ENCODE measurements at places on chromosomes 12 and 14. TPM values are rescaled to one million over a fixed set of nuclear protein-coding genes. Genes with fewer than 3 reads are reported as not detected.

GRCh38 chr12:67691220-67691619 lies 42.7 kb downstream of the DYRK2 start:
- DNase-seq = no peak

The KCNH5 gene
- not detected for total RNA-seq

DNA sequence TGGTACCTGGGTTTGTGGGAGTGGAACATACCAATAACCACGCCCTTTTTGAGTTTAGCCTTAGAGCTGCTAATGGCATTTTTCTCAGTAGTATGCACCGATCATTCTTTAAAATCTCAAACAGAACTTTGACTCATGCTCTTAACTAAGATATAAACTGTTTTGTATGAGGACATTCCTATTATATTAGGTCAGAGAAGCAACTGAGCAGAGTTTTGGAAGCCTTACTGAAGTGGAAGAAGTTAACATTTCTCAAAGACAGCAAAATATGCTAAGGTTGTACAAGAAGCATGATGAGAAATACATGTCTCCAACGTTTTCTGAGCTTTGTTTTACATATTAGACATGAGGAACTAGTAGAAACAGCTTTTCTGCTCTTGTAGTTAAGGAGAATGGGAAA lies 819.2 kb downstream of the FSCB start:
- DNase-seq = no peak

The SLC15A5 gene
- total RNA-seq = not detected

The POTEG gene
- total RNA-seq = not detected

GRCh38 chr14:91388551-91388975 lies 29.1 kb downstream of the CCDC88C start:
- DNase-seq = no peak

DNA sequence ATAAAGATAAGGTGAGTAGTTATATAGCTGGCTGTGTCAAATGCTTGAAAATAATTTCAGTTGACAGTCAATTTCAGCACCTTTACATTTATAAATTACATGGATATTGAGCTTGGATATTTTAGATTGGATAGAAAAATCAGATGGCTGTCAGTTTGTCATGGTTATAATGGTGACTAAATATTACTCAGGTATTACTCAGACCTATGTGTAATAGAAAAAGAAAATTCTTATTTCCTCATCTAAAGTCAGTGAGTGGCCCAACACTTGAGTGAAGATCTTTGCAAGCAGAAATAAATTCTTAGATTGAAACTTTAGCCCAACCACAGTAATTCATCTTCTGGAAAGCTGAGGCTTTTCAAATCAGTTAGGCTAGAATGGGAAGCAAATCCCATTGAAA lies 354.4 kb downstream of the NAV3 start:
- DNase-seq = no peak

The DAO gene
- total RNA-seq = not detected
